Pulmonary artery endothelial cell (primary cell): ENCODE measurements at places on chromosomes 2 and 18. TPM values are rescaled to one million over a fixed set of nuclear protein-coding genes. Genes with fewer than 3 reads are reported as not detected.

TUBA3D gene
- total RNA-seq, result not detected in 2 replicates

- no peak for DNase-seq
These were observed 82.4 kb upstream of the PHLPP1 start for GRCh38 chr18:62632788-62633455.

DNA sequence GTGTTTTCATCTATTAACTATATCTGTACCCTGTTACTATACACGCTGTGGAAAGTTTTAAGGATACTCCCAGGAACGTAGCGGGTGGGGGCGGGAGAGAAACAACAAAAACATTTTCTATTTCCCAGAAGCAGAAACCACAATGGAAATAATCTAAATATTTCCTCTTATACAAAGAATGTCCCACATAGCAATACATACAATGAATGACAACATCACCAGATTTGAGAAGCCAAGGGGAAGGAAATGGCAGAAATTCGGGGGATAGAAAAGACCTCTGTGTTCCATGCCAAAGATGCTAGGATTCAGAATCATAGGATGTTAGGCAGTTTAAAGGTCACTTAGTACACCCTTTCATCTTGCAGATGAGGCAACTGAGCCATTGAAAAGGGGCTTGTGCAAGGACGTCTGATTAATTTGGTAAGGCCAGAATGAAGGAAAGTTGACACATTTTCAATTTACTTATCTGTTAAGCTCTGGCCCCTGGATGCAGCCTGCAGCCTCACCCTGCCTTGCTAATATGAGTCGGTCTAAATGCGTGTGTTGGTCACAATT, 41.1 kb upstream of the SCYGR1 start:
- DNase-seq, result no peak

RAMP1 gene
- not detected in 2 replicates for total RNA-seq
